ENCODE measurements at places on chromosomes 12 and 14.

- no peak for DNase-seq
These were observed 1.1 kb upstream of the ITGA7 start for GRCh38 chr12:55708695-55709233.

- no peak for DNase-seq
These were observed 76.3 kb downstream of the COX16 start for GRCh38 chr14:70283156-70283555.

DNA sequence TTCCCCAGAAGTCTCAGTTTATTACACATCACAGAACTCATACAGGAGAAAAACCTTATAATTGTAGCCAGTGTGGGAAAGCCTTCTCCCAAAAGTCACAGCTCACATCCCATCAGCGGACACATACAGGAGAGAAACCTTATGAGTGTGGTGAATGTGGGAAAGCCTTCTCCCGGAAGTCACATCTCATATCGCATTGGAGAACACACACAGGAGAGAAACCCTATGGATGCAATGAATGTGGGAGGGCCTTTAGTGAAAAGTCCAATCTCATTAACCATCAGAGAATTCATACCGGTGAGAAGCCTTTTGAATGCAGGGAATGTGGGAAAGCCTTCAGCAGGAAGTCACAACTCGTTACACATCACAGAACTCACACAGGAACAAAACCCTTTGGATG is 20.1 kb downstream of the ZNF84 start:
- DNase-seq: no peak

GRCh38 chr12:81974762-81975161 is 215.6 kb upstream of the PPFIA2 start:
- DNase-seq: no peak

DNA sequence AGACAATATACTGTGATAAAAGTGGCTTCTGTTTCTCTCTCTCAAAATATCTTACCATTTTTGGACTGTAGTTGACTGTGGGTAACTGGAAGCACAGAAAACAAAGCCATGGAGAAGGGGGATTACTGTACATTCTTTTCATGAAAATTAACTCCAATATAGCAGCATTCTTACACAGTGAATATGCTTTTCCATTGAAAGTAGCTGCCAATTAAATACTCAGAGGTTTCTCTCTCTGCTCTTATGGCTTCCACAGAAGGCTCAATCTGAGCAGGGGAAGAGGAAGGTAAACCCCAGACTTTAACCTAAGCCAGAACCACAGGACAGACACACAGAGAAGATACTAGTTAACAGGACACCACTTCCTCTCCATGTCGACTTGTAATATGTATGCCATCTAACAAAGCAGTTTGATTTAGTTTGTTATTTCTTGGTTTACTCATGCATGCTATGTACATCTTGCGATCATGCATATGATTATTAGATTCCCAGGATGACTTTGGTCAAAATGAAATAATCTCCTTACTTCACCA is 150.2 kb downstream of the SSPN start:
- no peak for DNase-seq

- no peak for DNase-seq
These were observed 24.3 kb upstream of the ATF1 start for GRCh38 chr12:50739611-50740010.

DNA sequence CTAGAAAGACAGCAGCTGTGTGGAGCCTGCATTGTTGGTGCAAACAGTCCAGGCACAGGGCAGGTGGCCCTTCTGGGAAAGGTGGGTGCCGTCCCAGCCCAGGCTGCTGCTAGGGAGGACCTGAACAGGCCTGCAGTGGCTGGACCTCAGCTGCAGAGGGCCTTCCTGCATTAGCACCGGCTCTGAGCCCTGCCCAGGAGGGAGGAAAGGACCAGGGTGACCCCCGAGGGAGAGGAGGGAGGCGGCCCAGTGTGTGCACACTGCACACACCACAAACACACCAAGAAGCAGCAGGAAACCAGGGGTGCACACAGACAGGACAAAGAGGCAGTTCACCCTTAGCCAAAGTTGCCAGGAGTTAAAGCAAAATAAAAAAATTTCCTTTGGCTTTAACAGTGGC is 8.0 kb upstream of the PGAM5 start:
- DNase-seq: no peak

DNA sequence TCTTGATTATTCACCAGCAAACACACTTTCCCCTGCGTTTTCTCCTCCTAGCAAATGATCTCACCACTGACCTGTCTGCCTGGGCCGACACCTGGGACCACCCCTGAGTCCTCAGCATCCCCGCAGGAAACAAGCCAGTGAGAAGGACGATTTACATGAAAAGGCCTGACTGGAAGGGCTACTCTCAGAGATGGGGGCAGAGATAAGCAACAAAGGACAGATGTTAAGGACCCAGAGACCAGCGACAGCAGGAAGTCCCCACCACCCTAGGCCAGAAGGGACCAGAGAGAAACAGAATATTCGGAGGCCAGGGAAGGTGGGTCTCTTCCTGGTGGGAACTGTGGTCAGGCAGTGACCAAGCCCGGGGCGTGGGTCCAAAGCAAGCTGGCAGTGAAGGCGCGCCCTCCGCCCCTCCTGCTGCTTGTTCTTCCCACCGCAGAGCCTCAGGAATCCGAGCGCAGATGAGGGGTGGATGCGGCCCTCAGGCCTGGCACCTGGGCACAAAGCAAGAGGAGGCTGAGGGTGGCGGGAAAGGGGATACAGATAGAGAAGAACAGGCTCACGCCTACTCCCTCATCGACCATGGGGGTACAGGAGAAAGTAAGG is 55.8 kb downstream of the STX2 start:
- DNase-seq: no peak

- DNase-seq: no peak
These were observed 198.9 kb upstream of the CAND1 start for GRCh38 chr12:67070307-67070600.

DNA sequence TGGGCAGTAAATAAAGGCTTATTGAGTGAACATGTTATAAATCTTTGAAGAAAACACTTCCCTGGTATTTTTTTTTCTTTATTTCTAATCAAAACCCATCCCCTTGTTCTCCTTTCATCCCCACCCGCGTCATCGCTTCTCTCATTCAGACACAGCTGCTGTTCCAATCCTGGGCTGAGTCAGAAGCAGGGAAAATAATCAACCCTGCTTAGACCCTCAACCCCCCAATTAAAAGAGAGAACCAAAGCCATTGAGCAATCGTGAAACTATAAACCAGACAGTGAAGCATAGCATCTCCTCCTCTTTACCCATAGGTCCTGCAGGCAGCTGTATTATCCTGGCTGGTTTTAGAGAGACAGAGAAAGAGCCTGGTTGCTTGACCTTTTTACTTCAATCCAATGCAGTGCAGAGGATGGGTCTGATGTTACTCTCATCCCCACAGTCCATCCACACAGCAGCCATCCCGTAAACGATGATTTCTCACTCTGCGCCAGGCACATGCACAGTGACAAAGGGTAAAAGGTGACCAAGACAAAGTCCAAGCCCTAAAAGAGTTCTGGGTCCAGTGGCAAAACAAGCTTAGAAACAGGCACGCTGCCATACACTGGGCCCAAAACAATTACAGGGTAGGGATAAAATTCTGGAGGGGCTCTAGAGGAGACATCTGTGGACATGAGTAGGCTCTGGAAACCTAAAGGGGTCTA is 238.3 kb downstream of the GALC start:
- no peak for DNase-seq

DNA sequence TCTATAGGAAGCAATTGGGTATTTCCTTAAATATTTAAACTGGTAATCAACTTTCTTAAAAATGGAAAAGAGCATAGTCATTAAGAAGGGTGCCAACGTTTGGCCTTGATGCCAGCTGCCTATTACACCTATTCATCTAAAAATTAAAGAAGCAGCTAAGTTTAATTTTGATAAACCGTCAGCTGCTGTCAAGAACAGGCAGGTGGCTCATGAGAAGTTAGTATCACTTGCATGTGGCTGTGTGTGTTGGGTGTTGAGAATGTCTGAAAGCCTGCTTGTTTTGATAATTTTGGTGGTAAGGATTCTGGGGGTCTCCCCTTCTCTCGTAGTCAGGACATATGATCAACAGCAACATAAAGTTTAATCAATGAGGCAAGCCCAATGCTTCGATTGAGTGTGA is 6.5 kb downstream of the GLRX5 start:
- no peak for DNase-seq

DNA sequence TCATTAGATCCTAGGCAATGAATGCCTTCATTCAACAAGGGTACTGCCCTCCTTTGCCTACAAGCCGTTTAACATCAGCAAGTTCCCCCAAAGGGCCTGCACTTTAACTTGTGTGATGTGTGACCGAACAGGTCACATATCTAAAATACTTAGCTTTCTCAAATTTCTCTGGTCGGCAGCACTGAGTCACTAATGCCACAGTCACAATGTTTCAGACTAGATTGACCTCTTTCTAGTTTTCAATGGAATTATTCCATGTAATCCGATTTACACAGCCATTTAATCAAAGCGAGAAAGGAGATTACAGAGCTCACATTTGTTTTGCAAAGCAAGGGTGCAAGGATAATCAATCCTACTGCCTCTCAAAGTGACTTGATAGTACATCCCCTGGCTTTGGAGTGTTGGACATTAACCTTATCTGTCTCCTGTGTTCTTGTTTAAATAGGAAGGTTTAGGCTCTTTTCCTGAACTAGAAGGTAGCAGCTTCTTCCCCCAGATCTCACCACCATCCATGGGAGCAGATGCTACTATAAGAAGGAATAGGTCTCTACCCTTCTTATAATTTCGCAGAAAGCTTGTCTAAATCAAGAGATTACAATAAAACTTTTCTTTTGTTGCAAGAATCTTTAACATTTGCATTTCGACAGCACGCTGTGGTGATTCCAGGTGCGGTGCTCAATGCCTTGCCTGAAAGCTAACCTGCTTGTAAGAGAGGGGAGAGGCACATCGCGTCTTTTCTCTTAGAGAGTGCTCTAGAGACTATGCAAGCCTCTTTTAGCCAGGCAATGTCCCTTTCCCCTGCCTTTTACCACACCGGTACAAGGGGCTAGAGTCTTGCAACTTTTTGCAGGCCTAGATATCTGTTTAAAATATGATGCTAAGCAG is 1.8 kb downstream of the KITLG start:
- no peak for DNase-seq

DNA sequence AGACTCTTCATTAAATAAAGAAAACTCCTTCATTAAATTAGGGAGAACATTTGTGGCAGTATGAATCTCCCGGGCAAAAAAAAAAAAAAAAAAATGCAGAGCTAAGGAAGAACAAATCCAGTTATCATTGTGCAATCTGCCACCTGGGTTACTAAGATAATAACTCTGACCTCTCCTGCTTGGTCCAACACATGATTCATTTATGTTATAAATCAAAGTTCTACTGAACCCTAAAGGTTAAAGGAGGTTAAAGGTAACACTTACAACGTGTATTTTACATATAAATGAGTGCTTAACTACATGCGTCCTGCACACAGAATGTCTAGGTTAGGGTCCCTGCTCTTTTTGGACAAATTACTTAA is 4.2 kb downstream of the TGFB3 start:
- DNase-seq: no peak

GRCh38 chr14:94382716-94383596 is 5.4 kb downstream of the SERPINA1 start:
- DNase-seq: no peak

DNA sequence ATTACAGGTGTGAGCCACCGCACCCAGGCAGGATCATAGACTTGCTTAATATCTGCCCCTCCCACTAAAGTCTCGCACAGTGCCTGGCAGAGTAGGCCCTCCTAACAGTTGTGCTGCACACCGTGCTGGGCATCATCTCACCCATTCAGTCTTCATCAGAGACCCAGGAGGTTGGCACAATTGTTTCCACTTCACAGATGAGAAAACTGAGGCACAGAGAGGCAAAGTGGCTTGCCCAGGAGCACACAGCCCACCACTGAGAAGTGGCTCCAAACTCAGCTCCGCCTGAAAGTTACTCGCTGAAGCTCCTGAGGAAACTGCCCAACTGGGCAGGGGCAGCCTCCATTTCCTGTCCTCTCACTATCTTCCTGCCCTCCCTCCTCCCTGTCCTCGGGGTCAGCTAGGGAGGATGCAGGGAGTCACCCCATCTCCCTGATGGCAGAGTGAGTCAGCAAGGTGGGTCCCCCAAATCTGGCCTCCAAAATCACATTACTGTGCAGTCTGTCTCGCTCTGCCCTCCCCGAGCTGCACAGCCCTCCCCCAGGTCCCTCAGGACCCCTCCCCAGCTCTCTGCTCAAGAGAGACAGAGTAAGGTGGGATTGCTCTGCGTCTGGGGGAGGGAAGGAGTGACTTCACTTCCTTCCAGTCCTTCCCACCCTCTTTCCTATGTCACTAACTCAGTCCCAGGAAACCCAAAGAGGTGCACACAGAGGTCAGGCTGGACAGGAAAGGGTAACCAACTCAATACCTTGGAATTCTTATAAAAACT is 5.7 kb downstream of the SLC8B1 start:
- DNase-seq: no peak

- DNase-seq: no peak
These were observed 36.7 kb upstream of the LGALS3 start for GRCh38 chr14:55092341-55092740.

DNA sequence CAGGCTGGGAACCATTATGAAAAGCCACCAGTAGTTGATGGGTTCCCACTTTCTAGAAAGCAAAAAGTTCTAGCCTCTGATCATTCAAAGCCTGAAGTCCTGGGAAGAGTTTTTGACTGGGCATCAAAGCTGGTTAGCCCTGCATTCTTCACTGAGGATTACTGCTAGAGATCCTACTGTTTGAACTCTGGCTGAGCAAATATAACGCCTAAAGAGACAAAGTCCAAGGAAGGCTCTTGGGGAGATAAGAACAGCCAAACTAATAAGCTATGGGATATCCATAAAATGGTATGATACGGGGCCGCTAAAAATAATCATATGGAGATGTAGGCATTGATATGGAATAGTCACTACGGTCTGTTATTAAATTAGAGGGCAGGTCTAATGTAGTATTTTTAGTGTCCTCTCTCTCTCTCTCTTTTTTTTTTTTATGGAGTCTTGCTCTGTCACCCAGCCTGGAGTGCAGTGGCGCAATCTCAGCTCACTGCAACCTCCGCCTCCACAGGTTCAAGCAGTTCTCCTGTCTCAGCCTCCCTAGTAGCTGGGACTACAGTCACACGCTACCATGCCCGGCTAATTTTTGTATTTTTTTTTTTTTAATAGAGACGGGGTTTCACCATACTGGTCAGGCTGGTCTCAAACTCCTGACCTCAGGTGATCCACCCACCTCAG is 35.5 kb downstream of the PLXNC1 start:
- DNase-seq: no peak

DNA sequence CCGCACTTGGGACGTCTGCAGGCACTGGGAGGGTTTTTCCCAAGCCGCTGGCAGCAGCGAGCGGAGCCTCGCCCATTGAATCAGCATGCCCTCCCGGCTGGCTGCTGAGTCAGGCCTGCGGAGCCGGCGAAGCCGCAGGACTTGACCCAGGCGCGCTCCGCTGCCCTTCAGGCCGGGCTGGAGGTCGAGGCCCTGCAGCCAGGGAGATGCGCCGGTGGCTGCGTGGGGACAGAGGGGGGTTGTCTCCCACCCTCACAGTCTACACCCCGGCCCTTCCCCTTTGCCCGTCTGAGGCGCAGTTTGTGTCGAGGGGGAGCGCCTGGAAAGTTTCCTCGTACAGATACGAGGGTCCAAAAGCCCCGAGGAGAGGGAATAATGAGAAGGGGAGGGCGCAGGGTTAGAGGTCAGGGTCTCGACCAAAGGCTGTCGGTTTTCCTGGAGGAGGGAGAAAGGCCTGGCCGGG is 759 bp upstream of the KLC1 start:
- no peak for DNase-seq

GRCh38 chr14:42715316-42715715 is 1108.6 kb downstream of the LRFN5 start:
- no peak for DNase-seq
